ENCODE measurements at places on chromosomes 2 and 18.

DNA sequence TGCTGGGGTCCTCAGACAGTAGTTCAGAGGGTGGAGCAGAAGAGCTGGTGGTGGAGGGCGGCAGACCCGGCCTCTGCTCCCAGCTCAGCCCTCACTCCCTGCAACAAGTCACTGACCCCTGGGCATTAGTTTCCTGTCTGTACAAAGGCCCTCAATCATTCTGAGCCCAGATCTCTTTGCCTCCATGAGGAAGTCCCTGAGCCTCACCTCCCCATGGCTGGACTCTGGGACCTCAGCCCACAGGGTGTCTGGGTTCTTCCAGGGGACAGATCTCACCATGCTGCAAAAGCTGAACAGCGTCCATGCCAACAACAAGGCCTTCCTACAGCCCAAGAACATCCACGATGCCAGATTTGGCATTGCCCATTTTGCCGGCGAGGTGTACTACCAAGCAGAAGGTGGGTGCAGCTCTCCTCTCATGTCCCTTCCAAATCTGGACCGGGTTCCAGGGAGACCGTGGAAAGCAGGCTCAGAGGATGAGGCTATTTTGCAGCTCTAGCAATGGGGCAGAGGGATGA, 49.1 kb downstream of the MYO7B start:
- no peak for DNase-seq

GRCh38 chr2:134253804-134254203, at the start of gene MGAT5:
Gene MGAT5, plus strand, starts transcription at chr2:134254072. Its CDS starts 332 bp downstream, at chr2:134254404.
- no peak for DNase-seq

- DNase-seq, result no peak
These were observed 19.1 kb downstream of the SEPTIN2 start for GRCh38 chr2:241334813-241335212.

GRCh38 chr2:113768770-113769169, 12.3 kb upstream of the SLC35F5 start:
- no peak for DNase-seq

Measured in K562 (cell line).